ENCODE measurements at places on chromosomes 5 and 9.

DNA sequence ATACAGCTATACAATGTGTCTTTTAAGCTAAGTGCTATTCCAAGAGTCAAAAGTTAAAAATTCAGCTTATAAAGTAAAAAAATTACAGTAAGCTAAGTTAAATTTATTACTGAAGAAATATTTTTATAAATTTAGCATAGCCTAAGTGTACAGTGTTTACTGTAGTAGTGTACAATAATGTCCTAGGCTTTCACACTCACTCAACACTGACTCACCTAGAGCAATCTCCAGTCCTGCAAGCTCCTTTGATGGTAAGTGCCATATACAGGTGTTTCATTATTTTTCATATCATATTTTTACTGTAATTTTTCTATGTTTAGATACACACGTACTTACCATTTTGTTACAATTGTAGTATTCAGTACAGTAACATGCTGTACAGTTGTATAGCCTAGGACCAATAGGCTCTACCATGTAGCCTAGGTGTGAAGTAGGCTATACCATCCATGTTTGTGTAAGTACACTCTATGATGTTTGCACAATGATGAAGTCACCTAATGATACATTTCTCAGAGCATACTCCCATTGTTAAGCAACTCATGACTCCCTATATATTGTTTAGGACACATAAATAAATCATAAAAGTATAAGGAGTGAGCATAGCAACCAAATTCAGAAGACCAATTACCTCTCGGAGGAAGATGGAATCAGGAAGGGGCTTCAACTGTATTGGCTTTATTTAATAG is 165.1 kb upstream of the SLC30A5 start:
- no peak for DNase-seq

DNA sequence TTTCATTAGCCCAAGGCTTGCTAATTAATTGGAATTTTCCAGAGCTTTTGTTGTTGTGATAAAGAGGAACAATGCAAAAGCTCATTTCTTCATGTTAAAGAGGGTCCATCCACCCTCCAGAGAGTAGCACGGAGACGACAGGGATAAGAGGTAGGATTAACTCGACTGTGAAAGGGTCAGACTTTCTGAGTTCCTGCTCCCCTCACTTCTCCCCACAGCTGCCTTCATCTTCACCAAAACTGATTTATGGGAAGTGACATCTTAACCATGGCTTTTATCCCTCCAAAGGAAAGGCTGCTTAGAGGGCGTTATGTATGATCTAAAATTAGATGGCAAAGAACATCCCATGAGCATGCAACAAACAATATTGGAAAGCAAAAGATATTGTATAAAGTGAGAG is 135.5 kb downstream of the GLIS3 start:
- no peak for DNase-seq

- DNase-seq, result peak; percentile 92
These were observed 265.8 kb downstream of the MLLT3 start for GRCh38 chr9:20356403-20357036.

DNA sequence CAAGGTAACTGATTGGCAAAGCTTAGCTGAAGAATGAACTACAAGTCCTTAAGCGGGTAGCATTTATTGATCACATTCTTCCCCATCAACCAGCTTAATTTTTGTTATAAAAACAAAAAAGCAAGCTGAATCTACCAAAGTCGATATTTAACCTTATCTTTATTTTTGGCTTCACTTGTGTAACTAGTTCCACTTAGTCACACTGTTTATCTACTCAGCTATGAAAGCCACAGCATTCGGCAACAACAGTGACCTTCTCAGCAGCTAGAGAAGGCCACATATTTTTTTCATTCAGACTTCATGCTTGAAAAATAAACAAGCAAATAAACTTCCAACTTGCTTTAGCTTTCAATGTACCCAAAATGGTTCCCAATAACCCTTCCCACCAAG is 69.4 kb downstream of the KLHL3 start:
- peak; percentile 46 for DNase-seq

GRCh38 chr9:12194731-12195130 is 498.5 kb upstream of the TYRP1 start:
- DNase-seq, result no peak

All from cardiac fibroblast (primary cell).